CD14-positive monocyte (primary cell): ENCODE measurements at places on chromosomes 7 and 10.

DNA sequence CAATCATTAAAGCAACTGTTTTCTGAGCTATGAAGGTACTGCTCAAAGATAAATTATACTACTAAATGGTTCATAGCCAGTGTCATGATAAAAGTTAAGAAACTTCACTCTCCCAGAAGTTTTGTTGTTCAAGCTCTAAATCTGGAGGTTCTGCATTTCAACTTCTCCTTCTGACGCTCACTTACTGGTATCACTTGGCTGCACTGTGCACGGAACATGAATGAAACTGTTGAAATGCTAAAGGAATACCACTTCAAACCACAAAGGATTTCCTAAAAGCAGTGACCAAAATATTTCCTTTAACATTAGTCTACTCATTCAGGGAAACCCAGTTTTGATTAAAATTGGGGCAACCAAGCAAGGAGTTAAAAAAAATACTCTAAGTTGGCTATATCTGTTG lies 93.6 kb downstream of the UBE2H start:
- DNase-seq, result peak; percentile 76

DNA sequence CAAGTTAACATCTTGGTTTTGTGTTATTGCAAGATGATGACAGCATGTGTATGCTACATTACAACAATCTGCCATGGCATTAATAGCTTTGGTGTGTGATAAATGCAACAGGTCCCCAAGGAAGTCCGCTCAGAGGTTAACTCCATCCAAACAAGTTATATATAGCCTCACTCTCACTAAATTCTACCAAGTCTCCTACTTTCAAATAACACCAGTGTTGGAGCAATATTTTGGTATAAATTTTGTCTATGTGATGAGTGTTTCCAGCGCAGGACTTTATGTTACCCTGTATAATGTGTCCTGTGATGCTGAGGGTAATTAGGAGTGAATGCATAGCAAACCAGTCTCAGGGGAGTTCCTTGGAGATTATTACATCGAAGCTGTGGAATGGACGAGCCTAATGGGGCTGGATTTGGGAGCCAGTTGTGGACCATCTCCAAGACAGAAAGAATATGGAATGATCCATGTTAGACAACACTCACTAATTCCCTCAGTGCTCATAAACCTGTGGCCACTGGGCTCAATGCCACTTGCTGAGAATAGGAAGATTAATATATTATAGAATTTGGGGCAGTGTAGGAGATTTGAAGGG lies 127.6 kb upstream of the CXCL12 start:
- no peak for DNase-seq

DNA sequence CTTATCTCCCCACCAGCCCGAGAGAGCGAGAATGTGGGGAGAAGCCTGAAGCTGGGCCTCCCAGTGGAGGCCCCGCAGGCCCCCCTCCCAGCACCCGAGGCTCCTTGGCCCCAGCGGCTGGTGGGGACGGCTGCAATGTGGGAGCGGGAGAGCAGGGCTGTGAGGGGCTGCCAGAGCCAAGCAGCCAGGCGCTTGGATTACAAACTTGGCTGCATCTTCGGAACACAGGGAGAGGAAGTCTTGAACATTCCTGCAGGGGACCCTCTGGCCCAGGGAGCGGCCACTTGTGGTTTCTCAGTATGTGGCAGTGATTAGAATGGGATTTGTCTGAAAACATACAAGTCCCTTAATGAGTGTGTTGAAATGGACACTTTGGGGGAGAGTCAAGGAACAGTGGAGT lies 23.2 kb downstream of the ELN start:
- no peak for DNase-seq

GRCh38 chr10:88841316-88842111 lies 10.1 kb downstream of the ANKRD22 start:
- DNase-seq, result peak; percentile 14

DNA sequence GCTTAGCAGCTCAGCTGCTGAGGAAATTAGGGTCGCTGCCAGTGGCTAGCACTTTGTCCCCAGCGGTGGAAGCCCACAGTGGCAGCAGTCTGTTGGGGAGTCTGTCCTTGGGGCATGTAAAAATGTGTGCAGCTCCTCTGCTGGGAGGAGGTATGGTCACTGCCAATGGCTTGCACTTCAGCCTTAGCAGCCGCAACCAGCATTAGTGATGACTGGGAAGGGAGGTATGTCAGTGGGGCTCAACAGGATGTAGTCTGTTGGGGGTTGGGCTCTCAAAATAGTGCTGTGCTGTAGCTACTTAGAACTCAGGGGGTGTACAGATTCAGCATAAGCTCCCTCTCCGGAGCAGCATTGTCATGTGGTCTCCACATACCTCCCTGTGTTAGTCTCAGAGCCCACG lies 189.9 kb downstream of the ZEB1 start:
- no peak for DNase-seq

- DNase-seq, result peak; percentile 81
These were observed 79.9 kb downstream of the PRKAG2 start for GRCh38 chr7:151796871-151797537.

DNA sequence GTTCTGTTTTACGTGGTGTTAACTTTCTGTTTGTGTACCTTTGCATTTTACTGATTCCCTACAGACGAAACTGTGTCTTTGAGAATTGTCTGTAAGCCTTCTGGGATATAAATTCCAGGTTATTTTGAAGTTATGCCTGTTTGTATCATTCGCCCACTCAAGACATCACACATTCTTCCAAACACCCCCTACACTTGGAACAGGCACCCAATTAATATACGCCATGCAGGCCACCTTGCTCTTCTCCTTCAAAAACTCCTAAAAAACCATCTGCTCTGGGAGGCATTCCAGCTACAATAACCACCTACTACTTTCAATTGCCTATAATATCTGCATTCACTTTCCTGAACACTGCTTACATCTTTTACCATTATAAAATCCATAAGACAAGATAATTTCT lies 453.3 kb downstream of the DGKB start:
- no peak for DNase-seq
